Activated CD8-positive, alpha-beta memory T cell treated with anti-CD3 and anti-CD28 coated beads for 36 hours (primary cell): ENCODE measurements at places on chromosomes 16 and 17. TPM values are rescaled to one million over a fixed set of nuclear protein-coding genes. Genes with fewer than 3 reads are reported as not detected.

Gene KRT24
- not detected for total RNA-seq

Gene NSRP1
- 25.3 TPM for total RNA-seq

Gene PERCC1
- total RNA-seq: 0.70 TPM

Gene IL32
- total RNA-seq: 1,098 TPM

Gene MMP25
- 2.2 TPM for total RNA-seq

Gene SSTR5
- not detected for total RNA-seq

Gene MYH8
- not detected for total RNA-seq

Gene TRIM37
- 26.5 TPM for total RNA-seq

Gene WNT9B
- total RNA-seq: not detected

Gene TBC1D3
- total RNA-seq: not detected

Gene SLFN14
- total RNA-seq: 0.19 TPM

Gene RPL38
- total RNA-seq: 1,434 TPM

Gene ZNF423
- total RNA-seq: not detected

Gene YBX2
- total RNA-seq: 0.55 TPM
